Transverse colon (tissue), 4 donors: ENCODE measurements at places on chromosomes 3 and 15. TPM values are rescaled to one million over a fixed set of nuclear protein-coding genes. Genes with fewer than 3 reads are reported as not detected.

DNA sequence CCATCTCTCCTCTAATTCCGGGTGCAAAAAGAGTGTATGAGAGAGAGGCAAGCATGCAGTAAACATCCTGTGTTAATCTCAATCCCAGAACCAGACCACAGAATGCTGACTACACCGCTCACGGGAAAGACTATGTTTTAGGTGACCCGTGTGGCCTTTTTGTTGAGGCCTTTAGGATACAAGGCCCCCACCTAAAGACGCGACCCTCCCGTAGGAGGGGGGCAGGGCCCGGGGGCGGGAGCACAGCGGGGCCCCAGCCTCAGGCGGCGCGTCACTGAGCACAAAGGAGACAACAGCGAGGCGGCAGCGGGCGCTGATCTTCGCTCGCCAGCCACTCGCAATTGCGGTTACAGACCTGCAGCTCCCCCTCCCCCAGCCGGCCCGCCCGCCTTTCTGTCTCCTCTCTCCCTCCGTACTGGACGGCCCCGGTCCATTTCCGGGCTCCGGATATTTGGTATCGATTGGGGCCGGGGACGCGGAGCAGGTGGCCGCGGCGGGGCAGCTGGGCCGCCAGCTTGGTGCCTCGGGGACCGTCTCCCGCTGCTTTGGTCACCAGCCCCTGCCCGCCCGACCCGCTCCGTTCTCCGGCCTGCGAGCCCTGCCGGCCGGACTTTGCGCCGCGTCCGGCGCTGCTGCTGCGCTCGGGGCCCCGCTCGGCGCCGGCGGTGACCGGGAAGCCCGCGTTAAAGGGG lies at the start of gene CCDC50:
TSS of gene CCDC50 (plus strand) at position 433 of the 692 bp plus-strand sequence. CDS start 281 bp downstream, outside the sequence.
- DNase-seq: peak; percentile 93

DNA sequence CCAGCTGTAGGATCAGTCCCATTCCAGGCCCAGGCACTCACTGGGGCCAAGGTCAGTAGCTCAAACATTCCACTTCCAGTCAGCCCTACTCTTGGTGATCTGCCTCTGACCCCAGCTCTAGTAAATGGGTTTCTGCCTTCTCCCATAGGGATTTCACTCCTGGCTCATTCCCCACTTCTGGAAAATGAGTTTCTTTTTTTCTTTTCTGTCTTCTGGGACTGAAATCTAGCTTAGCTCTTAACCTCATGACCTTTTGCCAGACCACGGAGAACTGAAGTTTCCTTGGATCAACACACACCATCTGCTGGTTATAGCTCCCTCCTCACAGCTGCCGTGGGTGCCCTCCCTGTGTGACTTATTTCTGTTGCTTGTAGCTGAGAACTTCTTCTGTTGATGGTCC lies 21.3 kb downstream of the MME start:
- no peak for DNase-seq

Gene FMN1
- 102 TPM for total RNA-seq

- DNase-seq: no peak
Measured at GRCh38 chr15:87919064-87919463, 337.5 kb downstream of the NTRK3 start.

GRCh38 chr15:68348081-68348480 lies 70.5 kb downstream of the FEM1B start:
- no peak for DNase-seq

Gene LRRIQ4
- not detected for total RNA-seq

Gene C3orf38
- 17.2 TPM for total RNA-seq

DNA sequence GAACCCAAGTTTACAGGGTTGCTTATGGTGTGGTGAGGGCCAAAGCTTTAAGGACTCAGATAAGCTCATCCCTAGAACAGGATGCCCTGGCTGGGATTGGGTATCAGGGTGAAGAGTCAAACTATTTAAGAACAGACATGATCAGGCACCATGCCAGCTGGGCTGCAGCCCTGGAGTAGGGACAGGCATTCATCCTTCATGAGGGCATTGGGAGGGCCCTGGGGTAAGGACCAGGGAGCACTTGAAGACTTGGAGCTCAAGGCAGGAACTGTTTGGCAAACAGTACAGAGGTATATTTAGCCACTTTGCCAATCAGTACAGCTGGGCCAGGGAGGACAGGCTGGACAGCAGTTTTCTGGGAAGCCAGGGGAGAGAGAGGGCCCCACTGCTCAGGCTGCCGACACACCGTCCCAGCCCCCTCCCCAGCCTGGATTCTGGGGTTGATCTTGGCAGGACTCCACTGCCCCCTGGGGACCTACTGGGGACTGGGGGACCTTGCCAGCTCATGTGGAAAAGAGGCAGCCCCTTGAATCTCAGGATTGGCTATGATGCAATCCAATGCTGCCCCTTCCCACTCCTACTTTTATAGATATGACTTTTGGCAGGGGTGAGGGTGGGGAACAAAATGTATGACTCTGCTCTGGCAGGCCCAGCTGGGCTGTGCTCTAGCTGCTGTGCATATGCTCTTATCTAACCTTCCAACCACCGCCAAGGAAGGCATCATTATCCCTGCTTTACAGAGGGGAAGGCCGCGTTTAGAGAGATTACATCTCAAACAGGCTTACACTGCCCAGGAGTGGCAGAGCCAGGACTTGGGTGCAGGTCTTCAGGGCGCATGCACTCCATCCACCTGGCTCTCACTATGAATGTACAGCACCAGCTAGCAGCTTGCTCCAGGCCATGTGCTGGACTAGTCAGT lies 2.3 kb downstream of the PLA2G4E start:
- no peak for DNase-seq

Gene NR1I2
- total RNA-seq: 96.7 TPM

Gene MOBP
- not detected for total RNA-seq

- no peak for DNase-seq
Measured at GRCh38 chr3:156395961-156396710, 158.8 kb downstream of the SSR3 start.

- DNase-seq: no peak
Measured at GRCh38 chr3:158095111-158095813, 11.0 kb downstream of the SHOX2 start.

Gene CHRNA7
- 0.20 TPM for total RNA-seq

GRCh38 chr3:30680789-30681648 lies 74.6 kb downstream of the TGFBR2 start:
- no peak for DNase-seq

- DNase-seq: peak; percentile 60
Measured at GRCh38 chr15:43776101-43776717, 557 bp downstream of the ELL3 start.

Gene MEX3B
- total RNA-seq: 14.9 TPM

DNA sequence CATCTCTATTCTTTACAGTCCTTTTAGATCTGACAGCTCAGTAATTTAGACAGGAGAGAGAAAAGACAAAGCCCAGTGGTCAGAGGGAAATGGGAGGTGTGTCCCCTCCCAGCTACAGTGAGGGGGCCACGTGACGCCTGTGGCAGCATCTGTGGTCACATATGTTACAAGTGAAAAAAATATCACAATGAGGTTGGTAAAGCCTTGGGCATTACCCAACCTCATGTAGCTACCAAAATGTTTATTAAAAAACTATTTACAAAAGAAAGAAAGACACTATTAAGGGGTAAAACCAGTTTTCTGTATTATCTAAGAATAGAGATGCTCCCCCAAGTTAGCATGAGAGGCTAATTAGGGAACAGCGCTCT lies 42.9 kb upstream of the PLCL2 start:
- peak; percentile 68 for DNase-seq

DNA sequence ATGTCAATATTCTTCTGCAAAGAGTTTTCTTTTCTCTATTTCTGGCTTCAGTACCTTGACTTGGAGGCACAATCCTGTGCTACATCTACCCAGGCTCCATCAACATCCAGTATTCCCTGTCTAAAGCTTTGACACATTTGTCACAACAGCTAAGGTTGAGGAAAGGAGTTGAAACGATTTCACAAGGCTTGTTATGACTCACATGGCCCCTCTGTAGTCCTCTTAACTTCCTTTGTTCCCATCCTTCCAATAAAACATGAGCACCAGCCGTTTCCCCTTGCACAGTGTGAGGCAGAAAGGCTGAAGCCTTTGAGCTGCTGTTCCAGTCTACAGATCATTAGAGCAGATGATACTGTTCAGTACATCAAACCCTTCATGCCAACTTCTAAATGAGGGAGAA lies 163.0 kb upstream of the TMCO5A start:
- DNase-seq: no peak

DNA sequence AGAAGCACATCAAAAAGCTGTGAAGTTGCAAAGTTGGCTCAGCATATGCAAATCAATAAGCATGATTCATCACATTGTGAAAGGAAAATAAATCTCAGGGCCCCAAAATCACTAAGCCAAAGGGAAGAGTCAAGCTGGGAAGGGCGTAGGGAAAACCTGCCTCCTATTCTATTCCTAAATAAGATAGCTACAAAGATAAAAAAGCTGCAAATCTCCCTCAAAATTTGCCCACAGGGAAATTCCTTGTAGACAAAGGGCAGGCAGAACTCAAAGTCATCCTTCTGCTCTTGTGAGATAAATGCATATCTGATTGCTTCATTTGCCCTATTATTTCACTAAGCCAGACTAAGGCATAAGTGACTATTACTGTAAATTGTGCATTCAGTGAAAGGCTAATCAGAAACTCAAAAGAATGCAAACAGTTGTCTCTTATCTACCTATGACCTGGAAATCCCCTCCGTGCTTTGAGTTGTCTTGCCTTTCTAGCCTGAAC lies 30.5 kb upstream of the CCNL1 start:
- no peak for DNase-seq

DNA sequence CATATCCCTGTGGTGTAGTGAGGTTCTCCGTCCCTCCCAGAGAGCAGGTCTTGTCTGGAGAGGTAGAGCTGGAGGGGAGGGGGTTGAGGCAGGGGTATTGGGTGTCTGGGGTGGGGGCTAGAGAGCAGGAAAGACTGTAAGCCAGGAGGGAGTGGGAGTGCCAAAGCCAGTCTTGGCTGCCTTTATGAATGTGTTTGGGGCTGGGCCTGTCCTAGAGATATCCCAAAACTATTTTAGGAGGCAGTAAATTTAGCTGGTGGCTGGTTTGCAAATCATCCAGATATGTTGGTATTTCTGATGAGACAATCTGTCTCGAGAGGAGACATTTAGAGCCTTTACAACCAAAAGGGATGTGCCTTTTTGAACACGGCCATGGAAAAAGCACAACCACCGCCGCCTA lies 166.6 kb downstream of the TLE3 start:
- DNase-seq: no peak

GRCh38 chr3:171113716-171114115 lies 87.2 kb upstream of the SLC2A2 start:
- DNase-seq: no peak

Gene SERPINI1
- not detected for total RNA-seq

- no peak for DNase-seq
Measured at GRCh38 chr3:188728371-188728896, 443.3 kb upstream of the TPRG1 start.

Gene DNAJA4
- total RNA-seq: 69.9 TPM

Gene KLHL40
- total RNA-seq: not detected

Gene FGF7
- 17.6 TPM for total RNA-seq

- DNase-seq: no peak
Measured at GRCh38 chr3:190425833-190426232, 23.9 kb downstream of the TMEM207 start.

DNA sequence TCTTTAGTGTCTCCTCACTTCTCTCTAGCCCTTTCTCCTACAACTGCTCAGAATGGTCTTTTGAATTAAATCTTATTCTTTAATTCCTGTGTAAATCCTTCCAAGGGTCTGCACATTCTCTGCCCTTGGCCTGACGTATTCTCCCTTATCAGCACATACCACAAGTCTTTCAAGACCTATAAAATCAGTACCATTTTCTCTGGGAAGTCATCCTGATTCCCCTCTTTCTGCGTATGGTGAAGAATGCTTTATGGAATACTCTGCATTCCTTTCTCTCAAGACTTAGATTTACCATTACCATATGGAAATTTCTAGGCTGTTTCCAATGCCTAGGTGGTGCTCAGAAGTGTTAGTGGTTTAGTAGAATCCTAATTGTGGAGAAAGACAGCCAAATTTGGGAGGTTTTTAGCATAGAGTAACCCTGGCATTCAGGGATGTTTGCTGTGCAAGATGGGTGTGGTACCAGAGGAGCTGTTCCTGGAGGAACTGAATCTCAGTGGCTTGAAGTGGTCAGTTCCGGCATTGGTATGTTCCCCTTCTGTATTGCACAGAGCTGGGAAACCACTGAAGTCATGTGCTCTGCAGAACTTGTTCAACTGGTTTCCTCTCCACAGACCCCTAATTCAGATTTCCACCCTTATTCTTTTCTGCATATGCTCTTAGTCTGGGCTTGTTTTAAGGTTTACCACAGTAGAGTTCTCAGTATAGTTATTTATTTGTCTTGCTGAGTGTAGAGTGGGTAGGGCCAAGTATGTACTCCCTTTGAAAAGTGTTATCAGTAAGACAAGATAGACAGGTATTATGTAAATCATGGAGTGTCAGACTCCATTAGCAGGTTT lies 24.5 kb downstream of the IQGAP1 start:
- DNase-seq: peak; percentile 66

DNA sequence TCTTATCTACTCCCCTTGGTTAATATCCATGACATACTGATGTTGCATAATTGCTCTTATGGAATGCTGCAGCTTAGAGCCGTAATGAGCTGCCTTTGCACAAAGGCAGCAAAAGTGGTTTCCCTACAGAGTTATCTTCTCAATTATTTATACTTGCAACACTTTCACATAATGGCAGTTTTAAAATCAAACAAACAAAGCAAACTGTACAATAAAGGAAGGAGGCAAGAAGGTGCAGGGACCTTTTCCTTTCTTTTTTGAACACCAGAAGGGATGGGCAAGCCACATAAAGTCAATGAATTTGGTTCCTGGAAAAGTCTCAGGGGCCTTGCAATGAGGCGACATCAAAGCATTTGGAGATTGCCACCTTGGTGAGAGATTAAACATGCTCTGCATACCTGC lies 188.0 kb downstream of the MEIS2 start:
- DNase-seq: no peak
